ENCODE measurements at places on chromosomes 2 and 18.

DNA sequence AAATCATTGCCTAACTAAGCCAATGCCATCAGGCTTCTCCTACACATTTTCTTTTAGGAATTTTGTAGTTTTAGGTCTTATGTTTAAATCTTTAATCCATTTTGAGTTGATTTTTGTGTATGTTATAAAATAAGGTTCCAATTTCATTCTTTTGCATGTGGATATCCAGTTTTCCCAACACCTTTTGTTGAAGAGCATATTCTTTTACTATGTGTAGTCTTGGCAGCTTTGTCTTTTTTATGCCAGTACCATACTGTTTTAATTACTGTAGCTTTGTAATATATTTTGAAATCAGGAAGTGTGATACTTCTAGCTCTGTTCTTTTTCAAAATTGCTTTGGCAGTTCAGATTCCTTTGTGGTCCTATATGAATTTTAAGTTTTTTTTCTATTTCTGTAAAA is 11.0 kb downstream of the FASTKD2 start:
- DNase-seq = no peak

- DNase-seq = no peak
Measured at GRCh38 chr2:112811276-112811831, 25.2 kb downstream of the IL1B start.

GRCh38 chr2:27074738-27075565 is 3.5 kb upstream of the EMILIN1 start:
- peak; percentile 48 for DNase-seq

DNA sequence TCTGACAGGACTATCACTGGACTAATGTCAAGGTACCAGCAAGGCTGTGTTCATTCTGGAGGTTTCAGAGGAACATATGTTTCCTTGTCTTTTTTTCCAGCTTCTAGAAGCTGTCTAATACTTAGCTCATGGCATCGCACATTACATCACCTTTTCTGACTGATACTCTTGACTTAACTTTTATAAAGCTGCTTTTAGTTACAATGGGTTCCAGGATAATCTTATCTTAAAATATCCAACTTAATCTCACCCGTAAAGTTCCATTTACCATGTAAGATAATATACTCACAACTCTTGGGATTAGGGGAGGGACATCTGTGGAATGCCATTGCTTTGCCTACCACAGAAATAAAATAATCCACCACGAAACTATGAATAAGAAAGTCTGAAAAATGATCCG is 394.2 kb downstream of the CDH19 start:
- DNase-seq = no peak

DNA sequence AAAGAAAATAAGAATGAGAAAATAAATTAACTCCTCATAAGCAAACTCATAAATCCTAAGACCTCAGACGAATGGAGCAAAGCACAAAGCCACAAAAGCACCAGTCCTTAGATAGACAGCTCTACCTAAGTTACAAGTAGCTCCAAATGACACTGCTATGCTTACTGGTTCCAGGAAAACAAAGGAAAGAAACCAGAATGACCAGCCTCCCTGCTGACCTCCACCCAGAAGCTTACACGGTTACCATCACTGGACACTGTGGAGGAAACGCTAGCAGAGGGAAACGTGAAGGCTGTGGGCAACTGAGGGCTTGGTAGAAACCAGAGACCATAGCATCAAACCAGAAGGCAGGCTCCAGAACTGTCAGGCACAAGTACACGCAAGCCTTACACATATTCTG is 67.8 kb downstream of the STK39 start:
- no peak for DNase-seq

DNA sequence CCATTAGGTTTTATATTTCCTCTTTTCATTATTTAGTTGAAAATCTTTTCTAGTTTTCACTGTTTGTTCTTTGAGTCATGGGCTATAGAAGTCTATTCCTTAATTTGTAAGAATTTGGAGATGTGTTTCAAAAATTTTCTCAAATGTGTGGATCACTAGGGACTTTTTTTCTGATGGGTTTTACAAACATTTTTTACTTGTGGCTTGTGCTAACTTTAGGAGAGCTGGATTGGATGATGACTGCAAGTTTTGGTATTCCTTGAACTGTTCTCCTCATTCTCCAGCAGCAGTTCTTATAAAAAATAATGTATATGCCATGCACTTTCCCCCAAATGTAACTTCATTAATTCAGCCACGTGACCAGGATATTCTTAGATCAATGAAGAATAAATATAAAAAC is 94.7 kb upstream of the CWC22 start:
- no peak for DNase-seq

DNA sequence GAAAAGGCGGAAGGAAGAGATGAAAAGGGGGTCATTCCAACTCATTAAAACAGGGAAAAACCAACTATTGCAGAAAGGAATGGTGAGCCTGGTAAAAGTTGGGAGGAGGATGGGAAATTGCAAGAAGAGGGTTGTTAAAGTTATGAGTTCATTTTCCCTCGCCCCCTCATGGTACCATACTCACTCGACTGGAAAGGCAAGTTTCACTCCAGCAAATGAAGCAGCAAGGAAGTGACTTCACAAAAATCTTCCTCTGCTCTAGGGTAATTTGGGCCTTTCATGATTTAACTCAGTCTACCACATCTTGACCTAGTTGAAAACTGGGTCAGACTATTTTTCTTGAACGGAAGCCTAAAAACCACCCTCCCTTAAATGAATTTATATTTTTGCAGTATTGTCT is 22.8 kb upstream of the DAW1 start:
- no peak for DNase-seq

DNA sequence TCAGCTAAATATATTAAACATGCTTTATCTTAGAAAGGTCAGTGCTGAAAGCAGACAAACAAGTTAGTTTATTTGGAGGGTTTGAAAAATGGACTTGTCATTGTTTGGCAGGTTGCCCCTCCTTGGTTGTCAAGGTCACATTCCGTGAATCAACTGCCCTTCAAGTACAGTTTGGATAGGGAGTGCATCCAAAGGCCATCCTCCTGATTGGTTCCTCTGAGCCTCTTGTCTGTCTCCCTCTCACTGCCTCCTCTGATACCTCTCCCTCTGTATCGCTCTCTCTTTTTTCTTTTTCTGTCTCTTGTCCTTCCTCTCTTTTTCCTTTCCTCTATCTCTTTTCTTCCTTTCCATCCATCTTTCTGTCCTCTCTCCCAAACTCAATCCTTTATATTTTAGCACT is 5.4 kb downstream of the ITGAV start:
- DNase-seq = no peak

DNA sequence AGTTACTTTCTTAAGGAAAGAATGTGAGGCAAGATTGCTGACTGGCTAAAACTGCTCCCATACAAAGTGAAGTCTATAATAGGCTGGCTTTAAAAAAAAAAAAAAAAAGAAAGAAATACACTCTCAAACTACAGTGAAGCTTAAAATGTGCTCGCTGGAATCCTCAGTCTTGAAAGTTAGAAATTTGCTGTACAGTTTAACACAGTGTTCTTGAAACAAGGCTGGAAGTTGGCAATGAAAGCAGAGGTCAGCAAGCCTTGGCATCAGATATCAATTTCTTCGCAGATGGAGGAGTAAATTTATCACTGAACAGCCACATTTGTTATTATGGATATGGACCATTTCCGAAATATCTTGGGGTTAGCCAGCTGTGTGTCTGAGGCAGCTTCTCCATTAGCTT is 392.9 kb downstream of the ZNF516 start:
- DNase-seq = no peak

DNA sequence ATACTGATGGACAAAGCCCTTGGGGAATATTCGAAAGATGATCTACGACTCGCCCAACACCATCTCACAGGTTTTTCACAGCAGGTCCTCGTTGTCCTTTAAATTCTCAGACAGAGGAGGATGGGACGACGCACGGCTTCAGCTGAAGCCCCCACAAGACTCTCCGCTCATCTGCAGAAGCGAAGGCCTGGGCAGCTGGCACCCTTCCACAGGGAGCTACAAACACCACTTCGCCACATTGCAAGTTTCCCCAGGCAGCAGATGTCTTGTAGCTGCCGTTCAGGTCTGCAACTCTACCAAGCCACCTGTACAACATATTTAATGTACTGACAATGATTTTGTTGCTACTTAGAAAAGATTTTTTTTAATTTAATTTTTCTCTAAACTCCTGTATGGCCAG is 642.9 kb downstream of the ZEB2 start:
- no peak for DNase-seq

DNA sequence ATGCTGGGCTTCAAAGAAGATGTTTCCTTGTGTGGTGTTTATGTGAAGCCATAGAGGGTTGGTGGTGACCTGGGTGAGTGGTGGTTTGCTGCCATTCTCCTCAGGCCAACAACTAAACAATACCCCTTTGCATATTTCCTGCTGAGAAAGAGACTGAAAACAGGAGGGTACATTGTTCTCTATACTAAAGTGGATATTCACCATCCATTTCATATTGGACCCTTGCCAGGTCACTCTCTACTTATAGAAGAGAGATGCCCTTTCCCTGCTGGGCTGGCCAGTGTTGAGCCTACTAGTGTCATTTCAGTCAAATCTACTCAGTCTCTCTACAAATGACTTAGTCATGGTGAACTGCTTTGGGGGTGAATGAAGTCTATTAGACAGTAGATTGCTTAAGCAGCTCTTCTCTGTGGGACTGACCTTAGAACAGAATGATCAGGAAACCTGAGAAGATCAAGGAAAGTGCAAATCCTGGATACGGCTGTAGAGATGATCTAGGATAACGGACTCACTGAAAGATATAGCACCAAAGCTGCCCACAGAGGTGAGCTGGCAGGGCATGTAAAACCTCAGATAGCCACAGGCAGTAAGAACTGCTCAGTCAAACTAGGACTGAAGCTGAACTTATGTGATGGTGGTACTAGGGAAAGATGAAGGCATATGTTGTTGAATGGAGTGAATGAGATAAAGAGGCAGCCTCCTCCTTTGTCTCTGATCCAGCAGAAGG is 154.9 kb downstream of the MYO3B start:
- DNase-seq = no peak

GRCh38 chr2:36362291-36362690 is 6.7 kb downstream of the CRIM1 start:
- no peak for DNase-seq

DNA sequence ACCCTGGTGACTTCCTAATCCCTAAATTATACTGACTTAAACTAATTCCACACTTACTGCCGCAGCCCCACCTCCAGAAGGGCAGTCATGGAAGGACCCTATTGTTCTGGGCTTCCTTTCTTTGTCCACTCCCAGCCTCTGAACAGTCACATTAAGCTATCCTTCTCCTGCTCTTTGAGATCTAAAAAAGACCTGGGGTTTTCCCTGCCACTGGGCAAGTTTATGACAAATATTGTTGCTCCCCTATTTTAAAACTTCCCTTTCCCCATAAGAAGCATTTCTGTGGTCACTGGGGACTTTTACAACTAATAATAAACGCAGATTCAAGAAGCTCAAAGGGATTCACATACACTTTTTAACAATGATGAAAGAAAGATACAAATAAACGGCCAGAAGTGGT is 47.2 kb upstream of the XPO1 start:
- DNase-seq = no peak

- no peak for DNase-seq
Measured at GRCh38 chr18:36139245-36139644, 9.5 kb downstream of the ELP2 start.

GRCh38 chr2:189217051-189217450 is 37.5 kb upstream of the COL5A2 start:
- DNase-seq = no peak

DNA sequence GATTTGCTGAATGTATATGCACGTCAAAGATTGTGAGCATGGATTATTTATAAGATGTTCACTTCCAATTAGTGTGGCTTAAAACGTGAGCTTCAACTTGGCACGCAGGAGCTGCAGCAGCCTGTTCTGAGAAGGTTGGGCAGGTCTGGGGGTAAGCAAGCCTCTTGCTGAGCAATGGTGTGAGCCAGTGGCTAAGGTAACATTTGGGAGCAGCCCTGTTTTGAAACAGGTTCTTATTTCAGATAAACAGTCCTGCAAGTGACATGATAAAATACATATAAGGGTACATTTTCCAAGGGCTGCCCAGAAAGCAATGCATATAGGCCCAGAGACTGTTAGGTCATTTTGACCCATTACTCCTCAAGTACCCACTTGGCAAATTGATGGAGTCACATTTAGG is 415.3 kb downstream of the ZNF521 start:
- DNase-seq = no peak

DNA sequence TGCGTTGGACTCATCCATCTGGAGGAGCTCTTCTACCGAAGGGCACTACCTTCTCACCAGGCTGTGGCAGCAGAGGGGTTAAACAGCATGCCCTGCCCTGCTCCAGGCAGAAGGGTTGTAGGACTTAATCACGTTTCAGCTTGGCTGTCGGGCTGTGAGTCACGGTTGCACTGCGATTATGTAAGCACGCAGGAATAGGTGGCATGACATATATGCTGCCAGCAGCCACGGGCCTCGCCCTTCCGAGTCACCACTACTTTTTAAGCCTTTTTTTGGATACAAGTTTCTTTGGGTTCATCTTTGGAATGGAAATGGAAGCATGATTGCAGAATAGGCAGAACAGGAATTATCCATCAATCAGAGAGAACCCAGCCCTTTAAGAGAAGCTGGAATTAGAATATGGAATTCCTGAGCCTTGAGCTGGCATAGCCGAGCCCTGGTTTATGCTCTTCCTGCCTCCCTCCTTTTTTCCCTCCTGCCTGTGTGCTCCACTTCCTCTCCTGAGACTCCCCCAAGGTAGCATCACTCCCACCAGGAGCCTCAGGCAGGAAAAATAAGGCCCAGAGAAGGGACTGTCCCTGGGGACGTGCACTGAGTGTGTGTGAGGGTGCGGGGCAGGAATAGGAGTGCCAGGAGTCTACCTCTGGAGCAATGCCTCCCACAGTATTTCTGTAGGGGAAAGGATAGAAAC is 86.8 kb downstream of the SEMA4F start:
- no peak for DNase-seq

GRCh38 chr2:168992026-168992425 is 39.1 kb downstream of the ABCB11 start:
- DNase-seq = no peak

DNA sequence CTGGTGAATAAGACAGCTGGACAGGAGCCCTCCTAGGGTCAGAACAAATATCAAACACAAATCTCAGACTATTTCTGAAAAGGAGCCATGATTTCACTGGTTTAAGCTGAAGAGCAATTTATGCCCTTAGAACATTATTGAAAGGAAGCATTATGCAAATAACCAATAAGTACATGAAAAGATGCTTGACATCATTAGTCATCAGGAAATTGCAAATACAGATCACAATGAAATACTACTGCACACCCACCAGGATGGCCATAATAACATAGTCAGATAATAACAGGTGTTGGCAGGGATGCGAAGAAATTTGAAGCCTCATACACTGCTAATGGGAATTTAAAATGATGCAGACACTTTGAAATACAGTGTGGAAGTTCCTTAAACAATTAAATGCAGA is 176.4 kb upstream of the RAB6C start:
- no peak for DNase-seq

- peak; percentile 24 for DNase-seq
Measured at GRCh38 chr2:234496835-234497593, at the start of gene ARL4C. Gene ARL4C, minus strand, starts transcription at chr2:234497081. Its CDS starts 495 bp downstream, at chr2:234496586.

Measured in uterus (tissue), 4 donors.